ENCODE measurements at places on chromosomes 3 and 15.

DNA sequence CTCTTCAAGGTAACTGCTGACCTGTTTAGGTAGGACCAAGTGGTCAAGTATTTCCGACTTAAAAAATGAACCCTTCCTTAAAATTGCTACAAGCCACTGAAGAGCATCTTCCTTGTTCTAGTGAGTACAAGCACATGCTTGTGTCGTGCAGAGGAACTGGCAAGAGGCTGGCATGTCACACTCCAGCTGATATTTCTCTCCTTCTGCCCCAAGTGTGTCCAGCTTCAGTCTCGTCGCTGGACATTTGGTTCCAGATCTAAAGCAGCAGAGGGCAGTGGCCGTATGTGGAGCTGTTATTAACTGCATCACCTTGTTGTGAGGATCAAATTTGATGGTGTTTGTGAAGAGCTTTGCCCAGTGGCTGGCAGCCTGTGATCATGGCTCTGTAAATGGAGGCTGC lies 10.0 kb downstream of the RBP2 start:
- no peak for DNase-seq

- DNase-seq, result no peak
These were observed 100.4 kb downstream of the MYO5A start for GRCh38 chr15:52428297-52428696.

GRCh38 chr15:100769975-100770340 lies 109.7 kb upstream of the ALDH1A3 start:
- DNase-seq, result no peak

- DNase-seq, result peak; percentile 12
These were observed 244.3 kb upstream of the MCTP2 start for GRCh38 chr15:93987068-93987467.

DNA sequence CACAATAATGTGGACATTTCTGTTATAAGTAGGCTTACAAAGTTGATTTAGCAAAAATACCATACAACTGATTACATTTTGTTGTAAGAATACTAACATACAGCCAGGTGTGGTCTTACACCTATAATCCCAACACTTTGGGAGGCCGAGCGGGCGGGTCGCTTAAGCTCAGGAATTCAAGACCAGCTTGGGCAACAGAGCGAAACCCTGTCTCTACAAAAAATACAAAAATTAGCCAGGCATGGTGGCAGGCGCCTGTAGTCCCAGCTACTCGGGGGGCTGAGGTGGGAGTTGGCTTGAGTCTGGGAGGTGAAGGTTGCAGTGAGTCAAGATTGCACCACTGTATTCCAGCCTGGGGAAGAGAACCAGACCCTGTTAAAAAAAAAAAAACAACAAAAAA lies 67.1 kb downstream of the DLG1 start:
- no peak for DNase-seq

DNA sequence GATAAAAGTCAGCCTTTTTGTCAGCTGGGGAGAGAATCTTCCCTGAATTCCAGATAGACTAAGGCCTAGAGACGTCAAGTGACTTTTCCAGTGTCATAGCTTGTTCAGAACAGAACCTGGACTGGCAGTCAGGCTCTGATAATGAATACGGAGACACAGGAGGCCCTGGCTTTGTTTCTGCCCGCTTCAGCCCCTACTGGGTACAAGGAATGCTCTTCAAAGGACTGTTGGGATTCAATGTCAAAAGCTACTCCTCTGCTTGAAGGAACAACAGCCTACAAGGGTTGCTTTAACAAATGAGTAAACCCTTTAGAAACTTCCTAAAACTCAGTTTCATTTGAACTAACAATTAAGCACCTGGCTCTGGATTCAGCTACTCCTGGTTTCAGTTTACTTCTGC lies 412.3 kb downstream of the OXSM start:
- no peak for DNase-seq

DNA sequence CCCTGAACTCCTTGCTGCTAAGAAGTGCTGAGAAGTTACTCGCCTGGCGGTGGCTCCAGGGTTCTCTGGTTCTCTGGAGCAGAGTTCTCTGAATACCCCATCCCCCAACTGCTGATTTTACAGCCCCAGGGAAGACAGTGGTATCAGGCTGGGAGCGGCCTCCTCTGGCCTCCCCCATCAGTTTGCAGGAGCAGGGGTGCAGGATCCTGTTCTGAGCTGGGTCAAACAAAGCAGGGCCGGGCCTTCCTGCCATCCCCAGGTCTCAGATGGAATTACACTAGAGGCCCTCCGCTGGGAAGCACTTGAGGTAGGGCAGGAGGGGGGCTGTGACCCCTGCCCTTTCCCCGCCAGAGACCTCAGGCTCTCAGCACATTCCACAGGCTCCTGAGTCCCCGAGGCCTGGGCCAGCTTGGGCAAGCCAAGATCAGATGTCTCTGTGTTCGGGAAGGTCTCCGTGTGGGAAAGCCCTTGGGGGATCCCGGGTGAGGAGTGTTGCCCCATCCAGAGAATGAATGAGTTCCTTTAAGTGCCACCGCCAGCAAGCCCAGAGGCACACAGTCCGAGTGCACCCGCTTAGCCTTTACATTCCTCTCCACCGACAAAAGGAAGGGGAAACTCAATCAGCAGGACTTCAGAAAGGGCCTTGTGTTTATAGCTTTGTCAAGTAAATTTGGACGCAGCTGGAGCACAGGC lies 149.9 kb downstream of the LRRK1 start:
- DNase-seq, result no peak

DNA sequence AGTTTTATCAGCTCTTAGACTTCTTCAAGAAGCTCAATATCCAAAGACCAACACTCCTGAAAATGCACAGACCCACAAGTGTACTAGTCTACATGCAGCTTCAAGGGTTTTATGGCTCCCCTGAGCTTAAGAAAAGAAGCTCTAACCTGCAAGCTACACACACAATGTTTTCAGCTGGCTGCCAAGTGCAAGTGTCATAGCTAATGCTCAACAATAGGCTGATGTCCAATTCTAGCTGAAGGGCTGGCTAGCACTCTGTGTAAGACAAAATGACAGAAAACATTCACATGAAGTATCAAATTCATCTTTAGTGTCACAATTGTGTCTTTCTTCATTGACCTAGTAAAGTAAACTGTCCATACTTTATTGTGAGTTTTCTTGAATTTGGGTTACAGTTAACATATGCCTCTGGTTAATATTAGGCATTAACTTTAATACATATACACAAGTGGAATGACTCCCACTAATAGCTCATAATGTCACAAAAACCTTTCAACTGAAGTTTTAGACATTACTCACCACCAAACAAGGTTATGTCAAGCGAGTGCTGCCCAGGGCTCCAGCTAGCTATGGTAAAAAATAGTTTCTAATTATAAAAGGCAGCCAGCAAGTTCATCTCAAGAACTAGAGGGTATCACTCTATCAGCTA lies 15.1 kb downstream of the ABI3BP start:
- no peak for DNase-seq

DNA sequence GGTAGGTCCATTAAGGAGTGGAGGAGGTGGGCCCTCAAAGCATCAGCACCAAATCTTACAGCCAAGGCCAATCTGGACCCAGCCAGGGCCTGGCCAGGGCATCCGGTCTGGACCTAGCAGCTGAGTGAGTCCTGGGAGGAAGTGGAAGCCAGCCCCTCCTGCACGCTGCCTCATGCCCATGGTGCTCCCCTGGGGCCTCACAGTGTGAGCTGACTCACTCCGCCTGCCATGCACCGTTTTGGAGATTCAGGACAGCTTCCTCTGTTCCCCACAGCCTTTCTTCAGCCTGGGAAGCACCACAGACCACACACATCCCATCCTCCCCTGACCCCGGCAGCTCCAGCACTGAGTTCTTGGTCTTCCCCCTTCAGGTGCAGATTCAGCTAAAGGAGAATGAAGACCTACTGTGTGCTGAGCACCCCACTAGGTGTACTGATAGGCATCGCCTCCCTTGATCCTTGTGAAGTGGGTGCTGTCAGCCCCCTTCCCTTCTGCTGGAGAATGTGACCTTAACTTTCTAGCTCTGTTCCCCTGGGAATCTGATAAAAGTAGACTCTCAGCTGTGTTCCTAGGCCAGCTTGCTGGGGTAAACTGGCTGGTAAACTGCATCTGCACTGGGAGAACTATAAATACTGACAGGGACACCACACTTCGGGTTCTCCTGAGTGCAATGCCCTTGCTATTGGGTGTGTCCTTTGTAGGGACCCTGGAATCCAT lies 36.8 kb upstream of the SEC13 start:
- DNase-seq, result no peak

GRCh38 chr3:24639061-24639460 lies 144.4 kb upstream of the THRB start:
- no peak for DNase-seq
